ENCODE measurements at places on chromosomes 1 and 21.

DNA sequence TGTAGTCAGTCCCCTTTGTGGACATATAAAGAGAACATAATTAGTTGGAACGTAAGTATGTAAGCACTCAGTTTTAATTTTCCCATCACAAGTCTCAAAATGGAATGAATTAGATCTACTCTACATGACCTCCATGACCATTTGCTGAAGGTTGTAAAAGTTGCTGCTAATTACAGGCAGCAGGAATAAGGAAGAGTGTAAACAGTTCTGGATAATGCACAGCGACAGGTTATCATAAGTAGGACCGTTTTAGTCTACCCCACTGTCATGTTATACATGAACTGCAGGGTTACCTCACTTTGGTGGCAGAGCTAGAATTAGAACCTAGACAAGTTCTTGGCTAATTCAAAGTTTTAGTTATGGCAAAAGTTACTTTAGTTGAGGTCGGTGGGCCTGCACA, 21.7 kb downstream of the YTHDF2 start:
- DNase-seq = no peak

DNA sequence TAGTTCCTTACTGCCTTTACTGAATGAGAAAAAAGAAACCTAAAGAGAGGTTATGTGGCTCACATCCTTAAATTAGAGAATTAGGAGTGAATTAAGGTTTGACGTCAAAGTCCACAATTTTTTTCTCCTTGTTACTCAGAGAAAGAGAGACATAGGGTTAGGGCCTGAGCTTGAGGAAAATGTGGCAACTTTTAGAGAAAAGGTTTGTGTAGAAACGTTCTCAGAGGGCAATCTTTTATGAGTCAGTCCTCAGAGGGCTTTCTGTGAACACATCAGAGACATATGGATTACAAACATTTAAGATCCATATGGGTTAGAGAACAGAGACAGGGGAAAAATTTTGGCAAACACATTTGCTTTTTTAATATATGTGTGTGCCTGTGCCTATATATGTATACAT, 242.8 kb downstream of the TGFB2 start:
- no peak for DNase-seq

- DNase-seq = no peak
Observed at GRCh38 chr1:116532671-116533428, 38.0 kb downstream of the CD58 start.

- DNase-seq = no peak
Observed at GRCh38 chr1:78493451-78493850, 2.7 kb downstream of the PTGFR start.

- DNase-seq = no peak
Observed at GRCh38 chr21:26210614-26211013, 40.0 kb upstream of the APP start.

- no peak for DNase-seq
Observed at GRCh38 chr1:40064797-40065499, 24.4 kb downstream of the CAP1 start.

GRCh38 chr1:156246781-156247459, 936 bp downstream of the PAQR6 start:
- no peak for DNase-seq

DNA sequence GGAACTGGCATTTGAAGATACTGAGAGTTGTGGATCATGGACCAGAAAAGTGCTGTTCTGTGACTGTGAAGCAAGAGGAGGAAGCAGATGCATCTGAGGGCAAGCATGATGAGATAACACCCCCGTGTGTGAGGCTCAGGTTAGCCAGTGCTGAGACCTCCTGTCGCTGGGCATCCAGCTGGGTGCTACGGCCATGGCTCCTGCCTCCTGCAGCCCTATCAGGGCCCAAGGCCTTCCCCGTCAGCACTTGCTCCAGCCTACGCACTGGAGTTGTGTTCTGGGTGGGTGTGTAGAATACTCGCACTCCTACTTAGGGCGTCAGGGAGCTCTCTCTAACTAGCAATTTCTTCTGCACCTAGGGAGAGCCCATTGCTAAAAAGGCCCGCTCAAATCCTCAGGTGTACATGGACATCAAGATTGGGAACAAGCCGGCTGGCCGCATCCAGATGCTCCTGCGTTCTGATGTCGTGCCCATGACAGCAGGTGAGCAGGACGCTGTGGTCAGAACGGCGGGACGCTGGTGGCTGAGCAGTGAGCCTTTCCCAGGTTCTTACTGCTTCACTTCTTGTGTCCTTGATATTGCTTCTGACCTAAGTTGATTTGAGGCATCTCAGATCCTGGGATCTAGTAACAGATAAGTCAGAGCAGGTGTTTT, 6.5 kb downstream of the PPIE start:
- DNase-seq = no peak

DNA sequence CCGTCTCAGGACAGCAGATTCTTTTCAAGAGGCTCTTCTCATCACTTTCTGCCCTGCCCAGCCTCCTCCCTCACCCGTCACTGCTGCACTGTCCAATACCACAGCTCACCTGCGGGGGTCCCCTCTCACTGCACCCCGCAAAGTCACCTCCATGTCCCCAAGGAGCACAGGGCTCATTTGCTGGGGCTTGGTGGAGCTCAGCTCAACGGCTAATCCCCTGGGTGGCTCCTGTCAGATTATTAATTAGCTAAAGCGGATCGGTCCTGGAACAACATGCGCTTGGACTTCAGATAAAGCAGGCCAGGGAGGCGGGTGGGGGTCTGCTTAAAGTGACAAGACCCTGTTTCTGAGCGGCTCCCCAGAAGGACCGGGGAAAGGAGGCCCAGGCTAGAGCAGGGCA, 43.1 kb downstream of the CASZ1 start:
- no peak for DNase-seq

DNA sequence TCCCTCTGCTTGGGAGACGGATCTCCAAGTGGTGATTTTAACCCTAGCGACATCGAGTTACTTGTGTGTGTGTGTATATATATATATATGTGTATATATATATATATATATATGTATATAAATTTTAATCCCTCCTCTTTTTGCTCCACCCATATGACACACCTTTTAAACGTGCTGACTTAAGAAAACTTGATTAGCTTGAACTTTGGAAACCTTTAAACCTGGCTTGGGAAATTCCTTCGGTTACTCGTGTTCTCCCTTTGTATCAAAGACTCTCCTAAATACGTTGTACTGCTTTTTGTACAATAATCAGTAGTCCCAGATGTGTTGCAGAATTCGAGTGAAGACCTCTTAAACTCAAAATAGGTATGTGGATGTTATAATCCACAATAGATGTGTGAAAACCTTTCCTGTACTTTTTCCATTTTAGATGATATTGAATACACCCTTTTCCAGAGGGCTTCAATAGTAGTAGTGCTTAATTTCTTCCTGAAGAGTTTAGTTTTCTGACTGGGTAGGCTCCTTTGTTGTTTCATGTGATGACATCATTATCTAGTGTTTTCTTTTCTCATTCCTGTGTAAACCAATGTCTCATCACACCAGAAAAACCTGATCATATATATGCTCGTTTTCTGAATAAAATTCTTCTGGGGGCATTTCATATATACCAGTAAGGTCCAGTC, 1.4 kb downstream of the RNF11 start:
- no peak for DNase-seq

GRCh38 chr1:48841461-48841860, 64.8 kb upstream of the BEND5 start:
- no peak for DNase-seq

DNA sequence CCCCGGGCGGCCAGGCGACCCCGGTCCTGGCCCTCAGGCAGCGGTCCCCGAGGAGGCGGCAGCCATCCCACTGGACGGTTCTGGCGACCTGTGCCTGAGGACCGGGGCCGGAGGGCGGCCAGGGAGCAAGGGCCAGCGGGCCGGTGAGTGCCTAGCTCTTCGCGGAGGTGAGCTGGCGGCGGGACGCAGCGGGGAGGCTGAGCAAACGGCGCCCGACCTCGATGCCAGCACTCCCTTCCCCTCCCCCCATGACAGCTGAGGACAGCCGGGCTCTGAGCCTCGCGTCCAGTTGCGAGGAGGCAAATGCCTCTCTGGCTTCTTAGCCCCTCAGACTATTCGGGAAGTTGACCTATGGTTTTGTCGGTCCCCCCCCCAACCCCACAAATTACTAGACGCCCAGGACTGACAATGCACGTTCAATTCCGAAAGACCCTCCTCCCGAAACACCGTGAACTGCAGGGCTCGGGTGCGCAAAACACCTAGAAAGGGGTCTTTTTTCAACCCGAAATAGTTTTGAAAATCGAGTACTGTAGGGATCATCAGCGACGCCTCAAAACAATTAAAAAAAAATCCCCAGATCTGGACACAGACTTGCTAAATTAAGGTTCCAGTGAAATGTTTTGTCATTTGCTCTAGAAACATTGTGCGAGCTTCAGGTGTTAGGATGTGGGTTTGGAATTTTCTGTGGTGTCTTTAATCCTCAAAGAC, 8.3 kb downstream of the CDKN2C start:
- DNase-seq = no peak

DNA sequence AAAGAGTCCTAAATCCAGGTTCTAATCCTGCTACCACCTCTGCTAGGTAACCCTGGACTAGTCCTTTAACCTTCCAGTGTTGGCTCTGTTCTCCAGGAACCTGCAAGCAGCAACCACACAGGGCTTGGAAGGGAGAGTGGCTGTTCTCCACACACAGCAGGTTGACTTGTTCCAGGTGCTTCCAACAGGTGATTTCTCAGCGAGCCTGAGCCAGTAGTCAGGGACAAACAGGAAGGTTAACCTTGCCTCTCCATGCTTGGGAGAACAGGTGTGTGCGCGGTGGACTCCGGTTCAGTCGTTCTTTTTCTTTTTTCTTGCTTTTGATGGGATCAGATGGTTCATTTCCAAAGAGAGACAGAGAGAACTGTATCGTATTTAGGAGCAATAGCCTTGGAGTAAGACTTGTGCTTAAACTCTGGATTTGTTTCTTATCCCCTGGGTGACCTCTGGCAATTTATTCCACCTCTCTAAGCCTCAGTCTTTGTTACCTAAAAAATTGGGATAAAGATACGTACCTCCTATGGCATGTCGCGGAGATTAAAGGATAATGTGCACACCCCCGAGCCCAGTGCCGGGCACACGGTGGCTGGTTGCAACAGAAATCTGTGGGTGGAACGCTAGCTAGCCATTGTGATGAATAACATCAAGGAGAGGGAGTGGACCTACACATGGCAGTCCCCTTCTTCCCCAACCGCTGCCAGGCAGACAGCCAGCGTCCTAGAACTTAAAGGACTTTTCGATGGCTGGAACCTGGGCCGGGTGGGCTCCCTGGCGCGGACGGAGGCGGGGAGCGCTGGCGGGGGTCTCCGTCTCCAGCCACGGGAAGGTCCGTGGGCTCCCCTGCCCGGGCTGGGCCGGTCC, 583 bp upstream of the CACHD1 start:
- no peak for DNase-seq

DNA sequence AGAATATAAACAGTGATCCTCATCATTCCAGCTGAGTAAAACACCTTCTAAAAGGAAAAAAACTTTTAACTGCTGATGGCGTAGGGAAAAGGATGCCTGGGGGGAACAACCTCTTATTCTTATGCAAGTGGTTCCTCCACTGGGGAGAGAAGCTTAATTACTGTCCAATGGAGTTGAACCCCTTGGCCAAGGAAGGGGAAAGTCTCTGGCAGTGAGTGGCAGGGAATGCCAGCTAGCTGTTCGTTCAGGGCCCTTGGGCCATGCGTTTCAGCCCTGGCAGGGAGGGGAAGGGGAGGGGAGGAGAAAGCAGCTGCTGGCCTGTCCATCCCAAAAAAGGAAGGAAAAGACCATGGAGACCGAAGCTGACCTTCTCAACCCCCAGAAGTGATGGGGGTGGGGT, 22.6 kb upstream of the SYCP1 start:
- no peak for DNase-seq

- DNase-seq = no peak
Observed at GRCh38 chr21:45200581-45201296, 87.0 kb downstream of the POFUT2 start.

GRCh38 chr1:156727492-156727891, 777 bp upstream of the METTL25B start:
- DNase-seq = no peak

- no peak for DNase-seq
Observed at GRCh38 chr1:22592051-22592450, 28.8 kb downstream of the EPHA8 start.

GRCh38 chr1:161082996-161083747, 6.2 kb downstream of the NECTIN4 start:
- DNase-seq = no peak

DNA sequence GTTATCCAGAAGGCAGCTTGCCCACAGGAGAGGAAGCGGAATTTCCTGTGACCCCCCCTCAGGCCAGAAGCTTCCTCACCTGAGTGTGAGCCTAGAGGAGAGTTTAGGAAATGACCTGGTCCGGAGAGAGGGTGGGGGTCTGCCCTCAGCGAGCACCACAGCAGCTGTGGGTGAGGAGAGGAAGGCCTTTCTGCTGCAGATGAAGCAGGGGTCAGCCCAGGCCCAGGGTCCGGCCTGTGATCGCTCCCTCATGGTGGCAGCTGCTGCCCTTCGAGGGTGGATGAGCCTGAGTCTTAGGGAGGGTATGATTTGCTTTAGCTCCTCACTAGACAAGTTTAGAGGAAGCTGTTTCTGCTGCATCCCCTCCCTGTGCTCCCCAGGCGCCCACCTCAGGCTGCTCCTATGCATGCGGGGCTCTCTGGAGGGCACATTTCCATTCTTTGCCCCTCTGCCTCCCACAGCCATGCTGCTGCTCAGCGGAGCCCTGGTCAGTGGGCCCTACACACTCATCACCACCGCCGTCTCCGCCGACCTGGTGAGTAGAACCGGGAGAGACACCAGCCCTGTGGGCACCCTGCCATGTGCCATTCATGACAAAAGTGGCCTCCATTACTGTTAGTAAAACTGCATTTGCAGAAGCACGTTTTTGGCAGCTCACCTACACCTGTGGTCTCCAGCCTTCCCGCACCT, 53.0 kb downstream of the SLC37A1 start:
- no peak for DNase-seq

DNA sequence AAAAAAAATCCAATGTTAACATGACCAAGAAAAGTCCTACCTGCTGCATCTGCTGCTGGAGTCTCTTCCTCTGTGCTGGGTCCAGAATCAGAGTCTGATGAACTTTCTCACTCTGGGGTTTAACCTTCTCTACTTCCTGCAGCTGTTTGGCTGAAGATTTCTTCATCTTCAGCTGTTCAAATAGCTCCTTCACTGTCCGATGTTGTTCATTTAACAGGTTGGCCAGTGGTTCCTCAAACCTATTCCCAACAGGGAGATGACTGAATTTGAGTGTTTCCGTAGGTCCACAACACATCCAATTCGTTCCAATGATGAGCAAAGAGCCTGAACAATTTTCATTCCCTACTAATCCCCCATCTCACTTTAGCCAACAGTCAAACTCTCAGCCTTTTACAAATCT, 79.4 kb downstream of the GON4L start:
- DNase-seq = no peak

GRCh38 chr1:5724847-5725246, 267.4 kb downstream of the NPHP4 start:
- DNase-seq = no peak
